RPMI7951 (cell line): ENCODE measurements at places on chromosomes 4 and X. TPM values are rescaled to one million over a fixed set of nuclear protein-coding genes. Genes with fewer than 3 reads are reported as not detected.

The F9 gene
- not detected in 2 replicates for total RNA-seq

The PLXNB3 gene
- total RNA-seq, result 2.0 and 3.8 TPM in 2 replicates

The HELQ gene
- total RNA-seq, result 7.8 and 8.4 TPM in 2 replicates

The CT47B1 gene
- not detected in 2 replicates for total RNA-seq

The BEND2 gene
- total RNA-seq, result not detected in 2 replicates

The OCRL gene
- total RNA-seq, result 8.5 and 10.0 TPM in 2 replicates

The ARX gene
- total RNA-seq, result not detected in 2 replicates

The SAT1 gene
- total RNA-seq, result 82.5 and 97.9 TPM in 2 replicates

The P2RY4 gene
- 0.24 TPM in 1 of 2 replicates, not detected in the other for total RNA-seq

The MSX1 gene
- 6.4 and 7.6 TPM in 2 replicates for total RNA-seq

The CT55 gene
- 0.39 TPM in 1 of 2 replicates, not detected in the other for total RNA-seq

The DMP1 gene
- total RNA-seq, result not detected in 2 replicates

The FREM3 gene
- total RNA-seq, result not detected in 2 replicates
